Smooth muscle cell of the pulmonary artery (primary cell): ENCODE measurements at places on chromosomes 11 and 22. TPM values are rescaled to one million over a fixed set of nuclear protein-coding genes. Genes with fewer than 3 reads are reported as not detected.

OR5B21 gene
- total RNA-seq, result not detected in 2 replicates

TRABD gene
- 16.8 and 26.7 TPM in 2 replicates for total RNA-seq

SBF2 gene
- total RNA-seq, result 63.4 and 74.3 TPM in 2 replicates

ANO1 gene
- 3.8 and 11.7 TPM in 2 replicates for total RNA-seq

OR5A1 gene
- not detected in 2 replicates for total RNA-seq

GVQW3 gene
- 1.4 and 1.9 TPM in 2 replicates for total RNA-seq

WNT11 gene
- total RNA-seq, result 0.52 TPM in 1 of 2 replicates, not detected in the other

LUZP2 gene
- total RNA-seq, result 0.07 and 0.26 TPM in 2 replicates

C11orf87 gene
- total RNA-seq, result 0.20 and 1.9 TPM in 2 replicates

LRRC32 gene
- total RNA-seq, result 45.1 and 144 TPM in 2 replicates

MUC6 gene
- total RNA-seq, result not detected in 2 replicates

CASP5 gene
- not detected in 2 replicates for total RNA-seq

AASDHPPT gene
- 39.7 and 40.5 TPM in 2 replicates for total RNA-seq

MCAM gene
- total RNA-seq, result 46.1 and 72.5 TPM in 2 replicates

ELF5 gene
- total RNA-seq, result not detected in 2 replicates

DNAJB13 gene
- total RNA-seq, result 0.07 TPM in 1 of 2 replicates, not detected in the other

COMT gene
- 359 and 409 TPM in 2 replicates for total RNA-seq

KRTAP5-1 gene
- total RNA-seq, result not detected in 2 replicates

OR2AG2 gene
- 0.10 and 0.13 TPM in 2 replicates for total RNA-seq

ZBTB3 gene
- 10.3 and 11.7 TPM in 2 replicates for total RNA-seq

HEPN1 gene
- not detected in 2 replicates for total RNA-seq

GUCY1A2 gene
- total RNA-seq, result 0.10 and 0.52 TPM in 2 replicates

RNF141 gene
- total RNA-seq, result 37.0 and 60.7 TPM in 2 replicates
